Stimulated activated CD4-positive, alpha-beta T cell treated with anti-CD3 and anti-CD28 coated beads, Interleukin-1b, Interleukin-23, amount 100 ng/mL, for 4 hours (primary cell): ENCODE measurements at places on chromosomes 1 and 21.

GRCh38 chr1:109784551-109785252 lies 21.0 kb upstream of the EPS8L3 start:
- DNase-seq, result no peak

DNA sequence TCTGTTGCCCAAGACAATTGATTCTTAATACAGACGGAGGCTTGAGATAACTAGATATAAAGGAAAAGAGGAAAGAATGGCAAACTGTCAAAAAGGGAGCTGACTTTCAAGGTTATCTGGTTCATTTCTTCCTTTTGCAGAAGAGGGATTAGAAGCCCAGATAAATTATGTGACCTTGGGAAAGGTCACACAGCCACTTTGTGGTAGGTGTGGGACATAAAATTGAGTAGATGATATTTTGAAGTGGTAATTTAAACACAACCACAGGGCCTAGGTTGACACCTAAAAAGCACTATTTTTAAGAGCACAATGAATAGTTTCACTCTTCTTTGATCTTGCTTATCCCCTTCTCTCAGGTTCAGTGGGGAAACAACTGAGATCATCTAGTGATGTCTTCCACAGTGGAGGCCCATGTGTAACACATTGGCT lies 16.9 kb upstream of the KIAA0040 start:
- no peak for DNase-seq

DNA sequence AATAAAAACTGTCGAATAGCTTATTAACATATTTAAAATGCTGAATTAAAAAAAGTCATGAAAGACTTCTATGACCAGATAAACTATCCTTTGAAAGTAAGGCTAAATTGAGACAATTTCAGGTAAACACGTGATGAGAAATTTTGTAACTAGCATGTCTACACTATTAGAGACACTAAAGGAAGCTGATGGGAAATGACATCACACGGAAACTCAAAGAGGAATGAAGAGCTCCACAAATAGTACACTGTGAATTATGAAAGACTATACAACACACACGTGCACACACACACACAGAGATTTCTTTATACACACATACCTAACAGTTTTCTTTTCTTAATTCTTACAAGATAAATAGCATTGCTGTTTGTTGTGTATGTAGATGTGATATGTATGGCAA lies 70.9 kb upstream of the PLA2G4A start:
- DNase-seq, result no peak

DNA sequence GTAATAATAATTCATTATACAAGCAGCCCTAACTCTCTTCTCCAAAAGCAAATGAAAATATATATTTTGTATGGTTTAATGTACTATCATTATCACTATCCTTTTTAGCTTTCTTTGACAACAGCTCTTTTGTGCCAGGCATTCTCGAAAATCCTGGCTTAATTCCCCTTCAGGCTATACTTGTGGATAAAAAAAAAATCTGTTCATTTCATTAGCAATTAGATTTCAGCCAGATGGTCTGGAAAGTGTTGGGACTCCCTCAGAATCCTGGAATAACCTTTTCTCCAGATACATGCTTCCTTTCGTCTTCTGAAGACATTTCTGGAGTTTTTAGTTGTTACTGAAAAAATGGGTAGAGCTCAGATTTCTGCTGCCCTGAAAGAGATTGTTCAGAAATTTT lies 83.4 kb upstream of the PLPPR4 start:
- DNase-seq, result no peak

- DNase-seq, result no peak
Observed at GRCh38 chr1:184002071-184002470, 35.5 kb downstream of the COLGALT2 start.

GRCh38 chr1:28577738-28578536 lies 14.1 kb upstream of the RAB42 start:
- no peak for DNase-seq

GRCh38 chr1:36217670-36218069 lies 6.6 kb upstream of the THRAP3 start:
- DNase-seq, result no peak

- no peak for DNase-seq
Observed at GRCh38 chr1:182431278-182431677, 18.7 kb upstream of the RGSL1 start.

GRCh38 chr1:22876359-22877111 lies 96.1 kb downstream of the LACTBL1 start:
- no peak for DNase-seq

DNA sequence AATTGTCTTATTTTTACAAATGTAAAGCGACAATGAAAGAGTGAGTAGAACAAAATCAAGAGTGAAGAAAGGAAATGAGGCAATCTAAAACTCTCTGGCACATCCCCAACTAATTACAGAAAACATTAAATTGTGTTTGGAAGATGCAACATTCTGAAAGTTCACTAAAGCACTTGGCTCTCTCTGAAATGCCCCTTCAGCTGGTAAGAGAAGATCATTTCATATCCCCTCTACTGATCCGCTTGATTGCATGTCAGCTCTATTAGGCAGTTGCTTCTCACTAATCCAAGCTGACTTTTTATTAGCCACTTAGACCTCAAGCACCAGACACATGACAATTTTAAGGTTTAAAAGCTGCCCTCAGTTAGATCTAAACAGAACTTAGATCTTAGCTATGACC lies 262.8 kb upstream of the PRMT6 start:
- no peak for DNase-seq

GRCh38 chr1:213019450-213019849 lies 3.8 kb upstream of the ANGEL2 start:
- DNase-seq, result no peak

- DNase-seq, result no peak
Observed at GRCh38 chr1:55244476-55245099, 29.4 kb upstream of the USP24 start.

DNA sequence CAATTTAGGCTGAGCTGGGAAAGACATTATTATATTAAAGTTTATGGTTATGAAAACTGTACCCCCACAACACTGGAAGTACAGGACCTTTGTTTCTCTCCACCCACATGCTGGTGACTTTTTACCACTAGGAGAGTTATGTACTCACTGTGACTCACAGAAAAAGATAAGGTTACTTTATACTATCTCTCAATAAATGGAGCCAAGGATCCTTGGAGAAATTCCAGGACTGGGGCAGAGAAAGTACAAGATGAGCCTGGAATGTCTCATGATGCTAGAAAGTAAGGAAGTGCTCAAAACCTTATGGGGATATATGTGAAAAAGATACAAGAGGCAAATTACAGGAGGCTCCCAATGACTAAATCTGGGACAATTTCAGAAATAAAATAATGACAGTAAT lies 63.9 kb upstream of the C1orf105 start:
- DNase-seq, result no peak

GRCh38 chr1:116537898-116538297 lies 32.9 kb downstream of the CD58 start:
- DNase-seq, result no peak

GRCh38 chr1:97816927-97817326 lies 103.9 kb downstream of the DPYD start:
- no peak for DNase-seq

DNA sequence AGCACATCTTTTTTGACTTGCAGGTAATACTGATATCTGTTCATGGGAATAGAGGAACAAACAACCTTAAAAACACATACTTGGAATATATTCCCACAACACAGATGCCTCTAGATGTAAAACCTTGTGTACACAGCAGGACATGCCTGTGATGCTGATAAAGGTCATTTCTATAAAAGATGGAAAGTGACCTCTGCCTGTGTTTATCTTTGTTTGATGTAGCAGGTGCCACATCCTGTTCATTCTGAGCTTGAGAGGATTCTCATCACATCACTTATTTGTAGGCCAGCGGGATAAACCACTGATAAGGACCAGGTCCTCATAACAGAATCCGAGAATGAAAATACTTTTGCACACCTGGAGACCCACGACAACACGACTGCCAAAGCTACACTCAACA lies 133.7 kb downstream of the SMYD2 start:
- no peak for DNase-seq

DNA sequence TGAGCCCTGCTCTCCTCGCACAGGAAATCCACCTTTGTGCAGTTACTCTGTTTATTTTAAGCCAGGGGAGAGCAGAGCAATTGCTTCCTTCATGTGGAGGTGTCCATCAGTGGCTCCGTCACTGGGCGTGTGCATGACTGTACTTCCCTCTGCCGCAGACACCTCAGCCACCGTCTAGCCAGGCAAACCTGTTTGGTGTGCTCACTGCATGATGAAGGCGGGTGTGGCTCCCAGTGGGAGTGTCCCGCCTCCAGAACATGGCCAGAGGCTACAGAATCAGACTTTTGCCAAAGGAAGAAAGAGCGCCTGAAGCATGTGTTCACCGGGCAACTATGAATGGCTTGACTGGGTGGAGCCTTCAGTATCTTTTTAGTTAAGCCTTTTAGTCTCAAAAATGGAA lies 26.1 kb upstream of the LAMC2 start:
- no peak for DNase-seq

DNA sequence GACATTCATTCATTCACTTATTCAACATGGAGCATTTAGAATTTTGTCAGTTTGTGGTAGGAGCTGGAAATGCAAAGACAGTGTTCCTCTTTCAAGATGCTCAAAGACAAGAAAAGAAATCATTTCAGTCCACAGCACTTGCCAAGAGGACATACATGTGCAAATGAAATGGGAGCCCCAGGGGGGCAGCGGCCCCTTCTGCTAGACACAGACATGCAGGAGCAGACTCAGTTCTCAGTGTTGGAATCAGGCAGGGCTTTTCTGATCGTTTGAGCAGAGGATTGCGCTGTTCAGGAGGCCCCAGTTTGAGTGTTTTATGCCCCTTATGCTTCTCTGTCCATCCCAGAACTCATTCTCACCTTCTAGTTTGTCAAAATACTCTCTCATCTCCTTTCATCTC lies 35.6 kb upstream of the VASH2 start:
- no peak for DNase-seq

- no peak for DNase-seq
Observed at GRCh38 chr21:33989440-33989839, 73.8 kb upstream of the ATP5PO start.

DNA sequence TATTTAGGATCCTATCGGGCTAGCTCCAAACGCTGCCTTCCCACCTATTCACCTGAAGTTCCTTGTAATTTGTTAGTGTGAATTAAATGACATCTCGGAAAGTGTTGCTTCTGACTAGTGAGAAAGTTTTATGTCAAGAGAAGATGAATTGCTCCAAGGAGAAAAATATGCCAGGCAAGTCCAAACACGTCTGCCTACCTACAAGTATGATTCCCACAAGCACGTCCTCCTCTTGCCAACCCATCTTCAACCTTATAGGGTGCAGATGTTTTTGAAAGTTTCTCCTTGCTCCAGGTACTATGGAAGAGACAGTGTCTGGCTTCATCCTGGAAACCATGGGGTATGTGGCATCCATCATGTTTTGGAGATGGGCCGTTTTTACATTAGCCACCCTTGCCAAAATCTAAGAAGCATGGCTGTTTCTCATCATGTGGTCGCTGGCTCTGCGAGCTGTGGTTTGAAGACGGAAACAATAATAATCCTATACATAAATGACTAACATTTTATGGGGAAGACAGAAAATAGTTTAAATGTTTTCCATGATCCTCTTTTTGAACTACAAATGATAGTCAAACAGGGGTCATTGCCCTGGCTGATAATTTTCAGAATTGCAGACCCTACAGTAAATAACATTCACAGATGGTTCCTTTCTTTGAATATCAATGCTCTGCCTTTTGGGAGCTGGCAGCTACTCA lies 505.8 kb downstream of the SMYD3 start:
- no peak for DNase-seq

GRCh38 chr21:15293240-15293639 lies 228.4 kb upstream of the NRIP1 start:
- DNase-seq, result no peak

DNA sequence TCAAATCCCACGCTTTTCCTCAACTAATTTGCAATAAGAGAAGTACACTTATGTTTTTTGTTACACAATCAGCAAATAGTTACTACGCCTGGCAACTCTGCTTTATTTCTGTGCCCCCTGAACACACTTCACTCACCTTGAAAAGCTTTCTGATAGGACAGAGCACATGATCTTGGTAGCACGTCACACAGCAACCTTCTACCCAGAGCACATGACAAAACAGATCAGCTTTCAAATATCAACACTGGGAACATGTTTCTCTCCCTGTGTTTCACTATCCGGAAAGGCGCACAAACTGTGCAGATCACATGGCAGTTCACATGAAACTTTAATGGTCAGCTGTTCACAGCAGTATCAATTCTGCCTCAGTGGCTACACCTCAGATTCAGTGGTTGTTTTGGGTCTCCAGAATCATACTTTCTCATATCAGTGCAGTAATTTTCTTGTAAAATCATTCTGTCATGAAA lies 2.2 kb downstream of the SLC19A2 start:
- DNase-seq, result no peak

DNA sequence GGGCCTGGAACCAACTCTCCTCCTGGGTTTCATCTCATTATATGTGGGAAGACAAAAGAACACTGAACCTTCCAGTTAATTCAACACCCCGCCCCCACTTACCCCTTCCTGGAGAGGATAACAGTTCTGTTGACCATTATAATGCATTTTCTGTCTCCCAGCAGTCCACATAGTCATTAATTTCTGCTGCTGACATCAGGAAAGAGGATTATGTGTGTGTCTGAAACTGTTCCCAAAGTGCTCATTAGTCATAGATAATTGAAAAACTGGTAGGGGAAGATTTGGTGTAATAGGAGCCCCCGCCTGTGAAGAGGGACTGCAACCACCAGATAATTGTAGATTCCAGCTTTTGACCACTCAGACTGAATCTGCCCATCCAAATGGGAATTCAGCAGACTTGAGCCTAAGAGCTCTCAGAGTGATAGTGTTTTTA lies 208.7 kb downstream of the FGGY start:
- no peak for DNase-seq

- no peak for DNase-seq
Observed at GRCh38 chr1:194816859-194817258, 1630.4 kb upstream of the B3GALT2 start.

- no peak for DNase-seq
Observed at GRCh38 chr21:46160907-46161632, 5.7 kb upstream of the FTCD start.

- DNase-seq, result no peak
Observed at GRCh38 chr21:31845151-31845729, 27.6 kb upstream of the HUNK start.

- DNase-seq, result no peak
Observed at GRCh38 chr1:243477731-243478290, 222.0 kb downstream of the SDCCAG8 start.

DNA sequence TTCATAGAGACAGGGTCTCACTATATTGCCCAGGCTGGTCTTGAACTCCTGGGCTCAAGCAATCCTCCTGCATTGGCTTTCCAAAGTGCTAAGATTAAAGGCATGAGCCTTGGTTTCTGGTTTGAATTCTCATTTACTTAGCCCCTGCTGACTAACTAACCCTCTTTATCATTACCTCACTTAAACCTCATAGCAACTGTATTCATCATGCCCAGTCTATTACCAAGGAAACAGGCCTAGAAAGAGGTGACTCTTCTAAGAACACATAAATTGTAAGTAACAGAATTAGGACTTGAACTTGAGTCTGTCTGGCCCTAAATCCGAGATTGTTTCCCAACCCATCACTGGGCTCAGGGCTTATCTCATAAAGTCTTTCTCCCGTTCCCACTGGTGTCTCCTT lies 44.2 kb downstream of the TMEM53 start:
- no peak for DNase-seq
